Urinary bladder (tissue), 4 donors: ENCODE measurements at places on chromosomes 6 and 20. TPM values are rescaled to one million over a fixed set of nuclear protein-coding genes. Genes with fewer than 3 reads are reported as not detected.

DNA sequence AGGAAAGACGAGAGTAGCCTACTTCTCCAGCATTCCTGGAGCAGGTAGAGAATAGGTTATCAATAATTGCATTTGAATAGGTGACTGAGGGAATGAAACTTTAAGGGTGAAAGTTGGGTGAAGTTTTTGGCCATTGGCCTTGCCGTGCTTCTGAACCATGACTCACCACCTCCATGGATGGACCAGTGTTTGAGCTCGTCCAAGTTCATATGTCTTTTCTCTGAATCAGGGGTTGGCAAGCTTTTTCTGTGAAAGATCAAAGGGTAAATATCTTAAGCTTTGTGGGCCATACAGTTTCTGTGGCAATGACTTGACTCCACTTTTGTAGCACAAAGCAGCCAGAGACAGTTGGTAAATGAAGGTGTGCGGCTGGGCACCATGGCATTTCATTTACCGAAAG, 31.8 kb downstream of the SNRNP48 start:
- DNase-seq = no peak

- DNase-seq = no peak
Observed at GRCh38 chr6:151140767-151141166, 99.0 kb upstream of the AKAP12 start.

Gene GMPR
- 5.4 TPM for polyA plus RNA-seq

DNA sequence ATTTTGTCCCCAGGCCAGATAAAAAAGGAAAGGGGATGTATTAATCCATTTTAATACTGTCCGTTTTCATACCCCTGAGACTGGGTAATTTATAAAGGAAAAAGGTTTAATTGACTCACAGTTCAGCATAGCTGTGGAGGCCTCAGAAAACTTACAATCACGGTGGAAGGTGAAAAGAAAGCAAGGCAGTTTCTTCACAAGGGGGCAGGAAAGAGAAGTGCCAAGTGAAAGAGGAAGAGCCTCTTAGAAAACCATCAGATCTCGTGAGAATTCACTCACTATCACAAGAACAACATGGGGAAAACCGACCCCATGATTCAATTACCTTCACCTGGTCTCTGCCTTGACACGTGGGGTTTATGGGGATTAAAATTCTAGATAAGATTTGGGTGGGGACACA, 152.5 kb downstream of the IBTK start:
- DNase-seq = no peak

- no peak for DNase-seq
Observed at GRCh38 chr20:40009542-40009941, 679.5 kb downstream of the MAFB start.

DNA sequence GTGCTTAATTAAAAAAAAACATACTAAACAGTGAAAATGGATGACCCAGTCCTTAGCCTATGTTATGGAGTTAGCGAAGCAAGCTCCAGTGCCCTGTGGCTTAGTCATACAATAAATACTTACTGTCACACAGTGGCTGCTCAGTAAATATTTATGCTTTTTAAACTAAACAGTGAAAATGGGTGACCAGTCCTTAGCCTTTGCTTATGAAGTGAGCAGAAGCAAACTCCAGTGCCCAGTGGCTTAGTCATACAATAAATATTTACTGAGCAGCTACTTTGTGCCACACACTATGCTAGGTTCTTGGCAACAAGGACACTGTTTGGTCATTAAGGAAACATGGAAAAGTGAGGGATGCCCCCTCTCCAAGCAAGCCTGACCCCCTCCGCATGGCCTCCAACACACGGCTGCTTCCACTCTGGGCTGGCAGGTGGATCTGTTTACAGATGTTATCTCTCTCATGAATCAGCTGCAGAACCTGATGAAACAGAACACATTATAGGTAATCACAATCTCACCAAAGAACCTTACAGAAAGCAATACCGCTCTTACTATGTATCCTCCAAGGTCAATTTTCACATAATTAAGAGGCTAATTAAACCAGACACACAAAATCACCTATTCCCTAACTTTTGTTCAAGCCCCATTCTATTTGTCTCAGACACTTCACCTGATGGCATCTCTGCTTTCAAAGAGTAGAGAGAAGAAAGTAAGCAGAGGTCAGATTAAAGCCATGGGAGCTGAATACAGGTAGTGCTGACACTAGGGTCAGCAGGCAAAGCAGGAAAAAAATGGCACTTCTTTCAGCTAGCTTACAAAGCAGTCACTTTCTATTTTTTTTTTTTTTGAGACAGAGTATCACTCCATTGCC, 27.3 kb downstream of the CDK5RAP1 start:
- peak; percentile 6 for DNase-seq

Gene PEDS1
- 54.2 TPM for polyA plus RNA-seq

DNA sequence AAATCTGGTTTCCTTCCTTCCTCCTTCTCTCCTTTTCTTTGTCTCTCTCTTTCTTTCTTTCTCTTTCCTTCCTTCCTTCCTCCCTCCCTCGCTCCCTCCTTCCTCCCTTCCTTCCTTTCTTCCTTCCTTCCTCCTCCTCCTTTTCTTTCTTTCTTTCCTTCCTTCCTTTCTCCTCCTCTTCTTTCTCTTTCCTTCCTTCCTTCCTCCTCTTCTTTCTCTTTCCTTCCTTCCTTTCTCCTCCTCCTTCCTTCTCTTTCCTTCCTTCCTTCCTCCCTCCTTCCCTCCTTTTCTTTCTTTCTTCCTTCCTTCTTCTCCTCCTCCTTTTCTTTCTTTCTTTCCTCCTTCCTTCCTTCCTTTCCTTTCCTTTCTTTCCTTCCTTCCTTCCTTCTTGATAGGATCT, 61.2 kb downstream of the VIP start:
- no peak for DNase-seq

DNA sequence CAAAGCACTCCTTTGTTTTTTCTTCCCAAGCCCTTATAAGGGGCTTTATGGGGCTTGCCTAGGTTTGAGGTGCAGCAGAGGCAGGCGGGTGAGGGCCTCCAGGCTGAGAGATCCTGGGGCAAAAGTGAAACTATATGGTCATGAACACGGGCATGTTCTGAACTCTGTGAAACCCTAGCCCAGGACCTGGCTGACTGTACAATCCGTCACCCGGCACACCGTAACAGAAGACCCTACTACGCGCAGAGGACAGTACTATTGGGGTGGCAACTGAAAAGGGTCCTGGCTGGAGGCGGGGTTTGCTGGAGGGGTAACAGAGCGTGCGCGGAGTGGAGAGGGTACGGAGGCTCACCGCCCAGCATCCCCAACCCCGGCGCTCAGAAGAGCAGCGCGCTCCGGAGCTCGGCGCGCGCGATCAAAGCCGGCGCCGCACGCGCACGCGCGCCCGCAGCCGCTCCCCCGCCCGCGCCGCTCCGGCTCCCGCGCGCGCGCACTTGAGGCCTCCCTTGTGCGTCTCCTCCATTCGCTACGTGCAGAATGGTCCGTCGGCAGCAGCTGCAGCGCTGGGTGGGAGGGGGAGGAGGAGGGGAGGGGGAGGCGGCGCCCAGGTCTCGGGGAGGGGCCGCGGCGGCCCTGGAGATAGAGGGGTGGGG, 54.2 kb downstream of the MRPL14 start:
- peak; percentile 88 for DNase-seq

Gene BHLHE23
- polyA plus RNA-seq = not detected

DNA sequence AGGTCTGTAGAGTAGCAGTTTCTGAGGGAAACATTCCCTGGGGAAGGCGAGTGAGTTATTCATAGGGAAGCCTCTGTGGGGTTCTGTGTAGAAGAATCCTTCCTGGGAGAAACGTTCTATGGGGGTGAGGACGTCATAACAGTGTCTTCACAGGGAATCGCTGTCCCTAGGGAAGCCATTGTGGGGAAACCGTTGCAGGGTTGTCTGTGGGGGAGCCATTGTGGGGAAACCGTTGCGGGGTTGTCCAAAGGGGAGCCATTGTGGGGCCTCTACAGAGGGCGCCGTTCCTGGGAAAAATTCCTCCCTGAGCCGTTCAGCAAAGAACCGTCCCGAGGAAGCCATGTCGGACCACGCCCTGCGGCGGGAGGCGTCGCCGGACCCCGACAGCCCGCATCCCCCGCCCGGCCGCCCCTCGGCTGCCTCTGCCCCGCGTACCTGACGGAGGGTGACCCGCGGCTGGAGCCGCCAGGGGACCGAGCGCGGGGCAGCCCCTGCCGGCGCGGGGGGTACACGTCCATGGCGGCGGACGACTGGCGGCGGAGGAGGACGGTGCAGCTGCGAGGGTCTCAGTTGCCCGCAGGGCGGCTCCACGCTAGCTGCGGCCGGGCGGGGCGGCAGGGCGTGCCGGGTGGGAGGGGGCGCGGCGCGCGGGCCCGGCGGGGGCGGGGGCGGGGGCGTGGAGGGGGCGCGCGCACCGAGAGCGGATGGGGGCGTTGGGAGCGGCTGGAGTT, at the start of gene DNAAF9:
Gene DNAAF9 (minus strand): TSS at position 630 of the 731 bp plus-strand sequence. CDS start 112 bp downstream, at position 518.
- DNase-seq = peak; percentile 11

Gene SYNDIG1
- 1.7 TPM for polyA plus RNA-seq

- DNase-seq = no peak
Observed at GRCh38 chr20:5003626-5004025, 2.3 kb upstream of the SLC23A2 start.

GRCh38 chr6:106199998-106200397, 113.9 kb downstream of the PRDM1 start:
- no peak for DNase-seq

DNA sequence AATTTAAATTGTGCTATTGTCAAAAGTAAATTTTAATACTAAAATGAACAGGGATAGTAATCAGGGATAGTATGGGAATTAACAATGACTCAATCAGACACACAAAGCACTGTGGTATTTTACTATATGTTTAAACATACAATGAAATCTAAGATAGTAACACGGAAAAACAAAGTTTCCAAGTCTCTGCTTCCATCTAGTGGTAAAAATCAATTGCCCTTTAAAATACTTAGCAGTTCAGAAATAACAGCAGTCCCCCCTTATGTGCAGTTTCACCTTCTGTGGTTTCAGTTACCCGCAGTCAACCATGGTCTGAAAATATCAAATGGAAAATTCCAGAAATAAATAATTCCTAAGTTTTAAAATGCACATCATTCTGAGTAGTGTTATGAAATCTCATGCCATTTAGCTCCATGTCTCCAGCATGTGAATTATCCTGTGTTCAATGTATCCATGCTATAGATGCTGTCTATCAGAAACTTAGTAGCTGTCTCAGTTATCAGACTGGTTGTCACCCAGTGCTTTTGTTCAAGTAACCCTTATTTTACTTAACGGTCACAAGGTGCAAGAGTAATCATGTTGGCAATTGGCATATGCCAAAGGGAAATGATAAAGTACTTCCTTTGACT, 58.5 kb downstream of the AHI1 start:
- no peak for DNase-seq

GRCh38 chr6:79313254-79313653, 78.8 kb upstream of the HMGN3 start:
- no peak for DNase-seq

DNA sequence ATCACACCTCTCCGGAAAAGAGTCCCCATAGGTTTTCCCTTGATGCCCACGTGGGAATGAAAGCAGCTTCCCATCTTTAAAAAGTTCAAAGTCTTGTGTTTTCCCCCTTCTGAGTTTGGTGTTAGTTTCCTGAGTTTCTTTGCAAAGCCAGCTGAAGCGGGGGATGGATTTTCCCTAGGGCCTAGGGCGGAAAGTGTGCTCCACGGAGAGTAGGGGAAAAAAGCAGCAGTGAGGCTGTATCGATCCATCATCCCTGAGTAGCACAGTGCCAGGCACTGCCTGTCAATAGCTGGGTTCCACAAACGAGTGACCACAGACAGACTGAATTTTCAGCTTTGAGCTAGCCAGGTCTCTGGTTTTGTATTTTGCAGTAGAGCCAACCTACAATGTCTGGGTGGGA, 1.3 kb downstream of the DAAM2 start:
- DNase-seq = no peak

GRCh38 chr6:20208687-20209378, 3.4 kb downstream of the MBOAT1 start:
- no peak for DNase-seq

Gene OR2H1
- not detected for polyA plus RNA-seq

DNA sequence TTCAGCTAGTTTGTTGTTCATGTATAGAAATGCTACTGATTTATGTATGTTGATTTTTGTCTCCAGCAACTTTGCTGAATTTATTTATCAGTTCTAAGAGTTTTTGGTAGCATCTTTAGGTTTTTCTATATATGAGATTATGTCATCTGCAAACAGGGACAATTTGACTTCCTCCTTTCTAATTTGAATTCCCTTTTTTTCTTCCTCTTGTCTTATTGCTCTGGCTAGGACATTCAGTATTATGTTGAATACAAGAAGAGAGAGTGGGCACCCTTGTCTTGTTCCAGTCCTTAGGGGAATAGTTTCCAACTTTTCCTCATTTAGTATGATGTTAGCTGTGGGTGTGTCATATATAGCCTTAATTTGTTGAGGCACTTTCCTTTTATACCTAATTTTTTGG, 58.2 kb downstream of the CDH26 start:
- no peak for DNase-seq

Gene OPRM1
- 0.09 TPM for polyA plus RNA-seq
